ENCODE measurements at places on chromosomes 16 and 17. TPM values are rescaled to one million over a fixed set of nuclear protein-coding genes. Genes with fewer than 3 reads are reported as not detected.

LGALS9C gene
- not detected for total RNA-seq

RHBDL1 gene
- 1.9 TPM for total RNA-seq

MYO15A gene
- 0.45 TPM for total RNA-seq

TMEM100 gene
- total RNA-seq = 10.9 TPM

ASGR1 gene
- total RNA-seq = 0.30 TPM

TMIGD1 gene
- not detected for total RNA-seq

LHX1 gene
- not detected for total RNA-seq

TEKT5 gene
- not detected for total RNA-seq

EVPLL gene
- total RNA-seq = not detected

- DNase-seq = no peak
Measured at GRCh38 chr17:36000732-36001109, 632 bp downstream of the CCL15 start.

- no peak for DNase-seq
Measured at GRCh38 chr17:44272321-44272951, 4.5 kb upstream of the SLC4A1 start.

- peak; percentile 20 for DNase-seq
Measured at GRCh38 chr16:31110106-31111034, 2.2 kb downstream of the BCKDK start.

- DNase-seq = no peak
Measured at GRCh38 chr17:27817731-27818130, 17.4 kb upstream of the NOS2 start.

GRCh38 chr16:69199382-69199781 lies 12.4 kb downstream of the SNTB2 start:
- DNase-seq = no peak

DNA sequence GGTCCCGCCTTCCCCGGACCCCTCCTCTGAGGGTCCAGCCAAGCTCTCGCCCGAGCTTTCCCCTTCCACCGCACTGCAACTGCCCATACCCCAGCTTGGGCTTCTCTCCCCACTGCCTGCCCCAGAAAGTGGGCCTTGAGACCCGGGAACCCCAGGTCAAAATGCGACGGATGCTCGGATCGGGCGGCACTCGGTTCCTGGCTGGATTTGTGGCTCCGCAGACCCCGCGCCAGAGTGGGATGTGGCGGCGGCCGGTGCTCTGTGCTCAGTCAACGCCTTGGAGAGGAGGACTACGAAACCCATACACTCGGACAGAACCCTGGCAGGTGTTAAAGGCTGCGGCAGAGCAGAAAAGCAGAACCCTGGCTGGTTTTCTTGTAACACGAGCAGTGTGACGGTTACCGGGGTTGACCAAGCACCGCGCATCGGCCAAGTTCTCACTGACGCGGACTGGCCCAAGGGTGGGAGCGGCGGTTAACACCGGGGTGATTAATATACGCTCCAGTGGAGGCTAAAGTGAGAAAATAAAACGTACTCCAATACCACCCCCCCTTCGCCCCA lies 885 bp upstream of the SLFN13 start:
- DNase-seq = no peak

- peak; percentile 85 for DNase-seq
Measured at GRCh38 chr17:82287868-82288801, 14.6 kb upstream of the CSNK1D start.

GRCh38 chr16:15765880-15766279 lies 90.9 kb downstream of the MYH11 start:
- no peak for DNase-seq

DNA sequence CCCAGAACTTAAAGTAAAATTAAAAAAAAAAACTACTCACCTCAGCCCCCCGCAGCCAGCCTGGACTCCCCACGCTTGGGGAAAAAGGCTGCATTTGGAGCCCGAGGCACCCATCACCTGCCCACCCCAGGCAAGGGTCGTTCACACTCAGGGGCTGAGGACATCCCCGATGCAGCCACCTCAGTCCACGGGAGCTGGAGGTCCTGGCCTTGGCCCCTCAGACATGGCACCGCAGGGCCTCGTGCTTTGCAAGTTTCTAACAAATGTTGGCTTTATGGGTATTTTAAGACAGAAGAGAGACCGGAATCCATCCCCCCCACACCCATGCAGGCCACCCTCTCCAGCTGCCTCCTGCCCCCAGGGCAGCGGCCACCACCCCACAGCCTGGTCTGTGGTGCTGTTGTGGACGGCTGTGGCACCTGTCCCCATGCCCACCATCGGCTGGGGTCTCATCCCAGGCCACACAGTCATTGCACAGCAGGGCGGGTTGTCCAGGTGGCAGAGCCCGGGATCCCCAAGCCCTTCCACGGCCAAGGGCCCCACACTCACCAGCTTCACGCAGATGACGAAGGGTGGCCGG lies 116.4 kb upstream of the ZNF750 start:
- no peak for DNase-seq

DNA sequence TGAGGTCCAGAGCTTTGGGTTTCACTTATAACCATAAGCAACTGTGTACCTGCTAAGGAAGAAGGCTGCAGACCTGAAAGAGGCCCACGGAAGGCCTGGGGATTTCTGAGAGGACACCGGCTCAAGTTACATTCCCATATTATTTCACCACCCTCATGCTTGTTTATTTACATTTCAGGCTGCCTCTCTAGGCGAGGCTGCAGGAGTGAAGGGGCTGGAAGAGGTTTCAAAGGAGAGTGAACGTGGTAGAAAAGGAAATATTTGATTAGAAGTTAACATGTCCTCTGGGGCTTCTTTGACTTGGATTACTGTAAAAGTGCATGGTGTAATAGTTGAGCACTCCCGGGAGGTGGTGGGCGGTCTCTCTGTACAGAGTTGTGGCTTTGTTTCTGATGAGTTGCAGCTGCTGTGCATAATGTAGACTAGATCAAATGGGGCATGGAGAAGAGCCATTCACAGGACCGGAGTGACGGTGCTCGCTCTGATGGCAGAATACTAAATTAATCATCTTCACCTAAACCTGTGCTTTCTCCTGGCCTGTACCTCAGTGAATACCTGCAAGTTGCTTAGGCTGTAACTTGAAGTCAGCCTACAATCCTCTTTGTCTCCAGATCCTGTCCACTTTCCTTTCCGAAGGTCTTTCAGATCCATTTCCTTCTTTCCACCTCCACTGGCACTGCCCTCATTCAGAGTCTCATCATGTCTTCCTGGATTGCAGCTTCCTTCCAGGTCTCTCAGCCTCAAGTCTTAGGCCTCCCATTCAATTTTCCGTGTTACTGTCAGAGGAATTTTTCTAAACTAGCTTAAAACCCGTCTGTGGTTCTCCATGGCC lies 1.9 kb upstream of the CPD start:
- peak; percentile 68 for DNase-seq

GRCh38 chr17:30236766-30237165 lies 1.3 kb upstream of the SLC6A4 start:
- DNase-seq = peak; percentile 70

- no peak for DNase-seq
Measured at GRCh38 chr16:66746682-66747081, 4.7 kb downstream of the DYNC1LI2 start.

GRCh38 chr17:49839455-49839854 lies 8.4 kb downstream of the TAC4 start:
- DNase-seq = no peak

DNA sequence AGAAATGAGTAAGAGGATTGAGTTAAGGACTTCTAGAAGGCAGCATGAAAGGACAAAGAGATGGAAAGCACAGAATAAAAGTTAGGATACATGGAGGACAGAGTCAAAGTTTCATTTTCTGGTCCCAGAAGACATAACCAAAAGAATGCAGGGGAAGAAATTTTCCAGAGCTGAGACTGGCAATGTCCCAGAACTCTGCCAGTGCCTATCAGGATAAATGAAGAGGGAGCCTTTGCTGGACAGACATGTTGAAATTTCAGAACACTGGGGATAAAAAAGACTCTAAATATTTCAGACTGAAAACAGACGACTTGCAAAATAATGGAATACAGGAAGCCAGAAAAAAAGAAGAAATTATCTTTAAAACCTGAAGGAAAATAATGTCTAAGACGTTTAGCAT lies 55.7 kb downstream of the NT5M start:
- no peak for DNase-seq

DNA sequence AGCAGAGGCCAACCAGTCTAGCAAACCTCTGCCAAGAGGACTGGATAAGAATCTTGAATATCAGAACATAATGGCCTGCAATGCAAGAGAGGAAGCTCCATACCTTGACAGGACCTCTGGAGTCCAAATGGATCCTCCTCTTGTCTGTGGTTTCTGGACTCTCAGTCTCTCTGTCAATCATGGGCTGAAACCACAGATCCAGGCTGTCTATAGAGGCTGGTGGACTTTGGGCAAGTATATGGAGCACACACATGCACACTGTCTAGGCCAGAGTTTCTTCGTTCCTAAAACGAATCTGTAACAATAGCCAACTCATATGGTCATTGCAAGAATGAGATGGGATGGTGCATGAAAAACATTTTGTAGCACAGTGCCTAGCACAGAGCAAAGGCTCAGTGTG lies 37.7 kb downstream of the NLRC5 start:
- DNase-seq = no peak

DNA sequence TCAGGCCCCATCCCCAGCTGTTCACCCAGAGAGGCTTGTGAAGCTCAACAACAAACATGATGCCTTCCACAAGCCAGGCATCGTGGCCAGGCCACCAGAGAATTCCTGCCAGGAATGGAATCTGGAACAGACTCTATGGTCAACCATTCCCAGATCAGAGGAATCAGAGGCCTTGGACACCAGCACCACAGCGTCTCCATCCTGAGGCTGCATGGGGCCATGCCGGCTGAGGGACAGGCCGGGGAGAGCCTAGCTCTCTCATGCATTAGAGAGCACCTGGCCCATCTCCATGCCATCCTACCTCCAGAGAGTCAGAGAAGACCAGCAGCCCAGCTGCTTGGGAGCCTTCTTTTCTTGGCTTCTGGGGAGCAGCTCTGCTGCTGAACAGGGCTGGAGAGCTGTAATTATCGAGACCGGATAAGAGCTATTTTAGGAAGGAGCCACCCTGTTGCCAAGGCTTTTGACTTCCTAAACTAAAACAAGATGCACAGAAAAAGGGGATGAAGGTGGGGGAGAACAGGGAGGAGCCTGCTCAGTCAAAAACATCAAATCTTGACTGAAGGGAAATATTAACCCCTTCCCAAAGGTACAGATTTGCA lies 24.5 kb upstream of the MTMR4 start:
- DNase-seq = peak; percentile 40

DNA sequence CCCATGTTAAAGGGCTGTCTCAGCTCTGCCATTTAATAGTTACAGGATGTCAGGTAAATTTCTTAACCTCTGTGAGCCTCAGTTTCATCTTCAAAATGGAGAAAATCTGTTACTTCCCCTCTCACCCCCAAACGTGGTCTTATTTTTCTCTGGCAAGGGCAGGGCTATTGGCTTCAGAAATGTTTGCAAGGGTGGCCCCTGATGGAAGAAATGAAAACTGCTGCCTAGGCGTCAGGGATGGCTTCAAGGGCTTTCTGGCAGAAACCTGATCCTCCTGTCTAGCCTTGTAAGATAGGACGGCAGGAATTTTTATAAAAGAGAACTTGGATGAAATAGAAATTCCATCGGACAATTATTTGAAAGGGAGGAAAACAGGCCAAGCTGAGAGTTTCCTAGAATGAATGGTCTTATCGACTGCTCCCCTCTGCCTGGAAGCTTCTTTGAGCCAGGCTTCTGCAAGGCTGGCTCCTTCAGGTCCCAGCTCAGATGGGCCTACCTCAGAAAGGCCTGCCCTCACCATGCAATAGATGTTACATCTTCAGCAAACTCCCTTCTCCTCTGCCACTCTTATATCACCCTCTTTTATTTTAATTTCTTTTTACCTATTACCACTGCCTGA lies 43.0 kb upstream of the TANGO6 start:
- DNase-seq = no peak

DNA sequence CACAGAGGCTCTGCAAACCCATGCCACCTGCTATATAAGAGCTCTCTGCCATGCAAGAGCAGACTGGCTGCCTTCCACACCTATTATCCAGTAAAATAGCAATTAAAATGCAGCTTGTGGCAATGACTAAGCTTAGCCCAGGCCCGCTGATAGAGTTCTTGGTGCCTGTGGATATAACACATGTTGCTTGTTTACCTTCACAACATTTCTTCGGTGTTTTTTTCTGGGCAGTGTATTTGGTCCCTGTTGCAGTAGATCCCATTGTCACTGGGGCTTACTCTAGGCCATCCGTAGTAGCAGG lies 63.5 kb downstream of the SPECC1 start:
- no peak for DNase-seq

DNA sequence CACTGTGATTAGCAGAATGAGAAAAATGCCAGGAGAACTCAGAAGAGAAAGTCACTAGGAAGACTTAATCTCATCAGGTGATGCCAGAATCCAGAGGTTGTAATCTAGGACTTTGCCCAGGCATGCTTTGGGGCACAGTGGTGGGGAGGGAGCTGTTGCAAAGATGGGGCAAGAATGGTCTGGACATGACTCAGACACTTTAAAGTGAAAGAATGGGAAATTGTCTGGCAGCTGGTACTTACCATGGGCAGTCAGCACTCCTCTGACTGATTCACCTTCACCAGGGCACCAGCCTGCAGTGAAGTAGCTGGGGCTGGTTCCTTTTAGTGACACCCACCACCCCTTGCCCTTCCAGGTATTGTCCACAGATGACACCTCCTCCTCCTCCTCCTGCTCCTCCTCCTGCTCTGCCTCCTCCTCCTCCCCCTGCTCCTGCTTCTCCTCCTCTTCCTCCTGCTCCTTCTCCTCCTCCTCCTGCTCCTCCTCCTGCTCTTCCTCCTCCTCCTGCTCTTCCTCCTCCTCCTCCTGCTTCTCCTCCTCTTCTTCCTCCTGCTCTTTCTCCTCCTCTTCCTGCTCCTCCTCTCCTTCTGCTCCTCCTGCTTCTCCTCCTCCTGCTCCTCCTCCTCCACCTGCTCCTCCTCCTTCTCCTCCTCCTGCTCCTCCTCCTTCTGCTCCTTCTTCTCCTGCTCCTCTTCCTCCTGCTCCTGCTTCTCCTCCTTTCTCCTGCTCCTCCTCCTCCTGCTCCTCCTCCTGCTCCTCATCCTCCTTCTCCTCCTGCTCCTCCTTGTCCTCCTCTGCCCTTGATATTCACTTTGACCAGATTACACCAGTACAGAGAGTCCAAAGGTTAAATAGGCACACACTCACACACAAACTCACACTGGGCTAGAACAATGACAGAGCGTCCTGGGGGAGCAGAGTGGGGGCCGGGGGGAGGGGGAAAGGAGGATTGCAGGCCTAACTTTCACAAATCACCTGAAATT lies at the start of gene CHD9NB:
Gene CHD9NB, minus strand, starts transcription at position 379 of the 983 bp plus-strand sequence. CDS start 8,739 bp downstream, outside the sequence.
- no peak for DNase-seq

- peak; percentile 58 for DNase-seq
Measured at GRCh38 chr16:14302399-14303181, 231.5 kb downstream of the MRTFB start.

DNA sequence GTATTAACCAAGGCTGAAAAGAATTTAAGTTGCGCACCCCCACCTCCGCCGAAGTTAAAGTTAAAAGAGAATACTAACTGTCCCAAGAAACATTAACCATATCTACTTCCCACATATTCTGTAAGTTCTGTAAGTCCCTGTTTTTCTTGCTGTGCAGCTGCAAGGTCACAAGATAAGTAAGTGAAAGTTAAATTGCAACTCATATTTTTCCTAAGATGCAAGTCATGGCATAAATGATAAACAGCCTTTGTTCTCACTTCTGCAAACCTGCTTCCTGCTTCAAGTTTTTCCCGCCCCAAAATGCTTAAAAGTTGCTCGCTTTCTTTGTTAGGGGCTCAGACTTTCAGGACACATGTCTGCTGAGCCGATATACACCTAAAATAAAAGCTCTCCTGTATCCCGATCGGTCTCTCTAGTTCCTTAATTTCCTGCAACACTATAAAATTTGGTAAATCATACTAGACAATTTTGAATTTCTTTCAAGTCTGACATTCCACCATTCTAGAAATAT lies 32.6 kb upstream of the ABCA9 start:
- no peak for DNase-seq

- DNase-seq = no peak
Measured at GRCh38 chr17:66468241-66469087, 166.1 kb downstream of the PRKCA start.

Data from left ventricle myocardium superior (tissue), 1 donor.